Right renal pelvis (tissue), 4 donors: ENCODE measurements at places on chromosomes 5 and 9. TPM values are rescaled to one million over a fixed set of nuclear protein-coding genes. Genes with fewer than 3 reads are reported as not detected.

NR3C1 gene
- polyA plus RNA-seq = 38.2 TPM

- DNase-seq = peak; percentile 44
Observed at GRCh38 chr9:37528652-37529471, 43.1 kb downstream of the POLR1E start.

- peak; percentile 88 for DNase-seq
Observed at GRCh38 chr5:160399402-160400353, at the start of gene FAM200C. Gene FAM200C (minus strand): TSS chr5:160400054. CDS start chr5:160395490, 4,564 bp downstream.

- DNase-seq = no peak
Observed at GRCh38 chr9:132461971-132462370, 52.0 kb downstream of the CFAP77 start.

GRCh38 chr5:135456238-135457099, 4.3 kb upstream of the TIFAB start:
- DNase-seq = no peak

GRCh38 chr5:130116972-130117371, 212.7 kb downstream of the CHSY3 start:
- no peak for DNase-seq

- no peak for DNase-seq
Observed at GRCh38 chr9:88660611-88661010, 125.6 kb downstream of the NXNL2 start.

GRCh38 chr9:112861155-112861554, 29.5 kb downstream of the SLC46A2 start:
- DNase-seq = no peak

GRCh38 chr5:83029912-83030311, 47.3 kb downstream of the TMEM167A start:
- no peak for DNase-seq

GNA14 gene
- polyA plus RNA-seq = 19.7 TPM

GPR150 gene
- polyA plus RNA-seq = 0.04 TPM

CDKN2A gene
- not detected for polyA plus RNA-seq

DNA sequence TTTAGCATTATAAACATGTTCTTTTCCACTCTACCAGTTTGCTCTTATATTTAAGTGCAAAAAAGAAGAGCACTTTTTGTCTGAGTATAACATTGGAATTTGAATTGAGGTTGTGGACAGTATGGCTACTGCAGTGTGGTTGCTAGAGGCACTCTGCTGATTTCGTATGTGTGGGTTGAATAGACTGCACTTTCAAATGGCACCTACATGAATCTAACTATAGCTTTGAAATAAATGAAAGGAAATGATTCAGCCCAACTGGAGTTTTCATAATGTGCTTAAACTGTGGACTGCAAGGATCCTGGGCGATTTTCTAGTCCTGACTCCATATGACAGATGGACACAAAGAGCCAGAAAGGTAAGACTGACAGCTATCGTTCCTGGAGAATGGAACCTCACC, 657.6 kb upstream of the RIOK2 start:
- DNase-seq = no peak

GRCh38 chr5:1420211-1421195, 24.7 kb downstream of the SLC6A3 start:
- DNase-seq = no peak

GRCh38 chr5:147245381-147246165, 10.7 kb downstream of the STK32A start:
- DNase-seq = no peak

GRCh38 chr9:89684912-89685636, 80.3 kb downstream of the GADD45G start:
- no peak for DNase-seq

- DNase-seq = no peak
Observed at GRCh38 chr9:107780960-107781359, 291.4 kb upstream of the KLF4 start.

DNA sequence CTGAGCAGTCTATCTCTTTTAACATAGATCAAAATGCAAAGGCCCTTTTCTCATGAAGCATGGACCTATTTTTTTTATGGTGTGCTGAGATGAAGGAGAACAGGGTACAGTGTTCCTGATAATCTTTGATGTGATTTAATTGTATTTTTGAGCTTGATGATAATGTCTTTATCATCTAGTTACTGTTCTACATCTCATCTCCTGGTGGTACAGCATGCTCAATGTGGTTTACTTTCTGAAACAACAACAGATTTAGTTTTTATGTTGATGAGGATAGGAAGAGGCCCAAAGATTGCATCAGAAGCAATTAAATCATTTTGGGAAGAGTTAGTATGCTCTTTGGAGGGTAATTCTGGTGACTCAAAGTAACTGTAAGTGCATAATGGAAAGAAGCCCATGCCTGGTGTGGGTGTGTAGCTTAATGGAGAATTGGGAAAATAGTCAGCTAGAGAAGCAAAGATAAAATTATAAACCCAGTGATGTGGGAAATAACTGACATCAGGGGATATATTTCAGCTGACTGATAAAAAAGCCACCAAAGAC, 123.0 kb upstream of the KCNN2 start:
- DNase-seq = no peak

DNA sequence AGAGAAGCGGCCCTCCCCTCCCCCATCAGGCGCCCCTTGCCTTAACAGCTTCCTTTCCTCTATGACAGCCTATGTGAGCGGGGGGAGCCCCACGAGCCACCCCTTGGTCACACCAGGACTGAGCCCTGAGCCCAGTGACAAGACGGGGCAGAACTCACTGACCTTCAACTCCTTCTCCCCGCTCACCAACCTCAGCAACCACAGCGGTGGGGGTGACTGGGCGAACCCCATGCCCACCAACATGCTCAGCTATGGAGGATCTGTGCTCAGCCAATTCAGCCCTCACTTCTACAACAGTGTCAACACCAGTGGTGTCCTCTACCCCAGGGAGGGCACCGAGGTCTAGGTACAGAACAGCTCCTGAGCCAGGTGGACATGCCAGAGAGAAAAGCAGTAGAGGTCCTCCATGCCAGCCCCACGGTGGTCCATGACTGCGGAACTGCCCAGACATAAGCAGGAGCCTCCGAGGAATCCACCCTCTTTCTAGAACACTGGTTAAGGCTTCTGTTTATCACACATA, 2.6 kb downstream of the FOXI1 start:
- DNase-seq = no peak

DNA sequence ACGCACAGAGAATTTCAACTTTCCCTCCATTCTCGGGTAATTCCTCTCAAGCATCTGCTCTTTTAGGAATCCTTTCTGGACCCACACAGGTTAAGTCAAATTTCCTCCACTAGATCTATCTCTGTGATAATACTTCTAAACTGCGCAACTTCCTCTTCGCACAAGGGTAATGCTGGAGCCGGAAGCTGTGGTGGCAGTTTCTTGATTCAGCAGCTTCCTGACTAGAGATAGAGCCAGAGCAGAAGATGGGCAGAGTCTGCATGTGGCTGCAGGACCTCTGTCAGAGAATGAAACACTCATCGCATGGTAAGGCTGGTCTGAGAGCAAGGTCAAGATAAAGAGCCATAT, 11.1 kb upstream of the CDC42SE2 start:
- DNase-seq = no peak

DNA sequence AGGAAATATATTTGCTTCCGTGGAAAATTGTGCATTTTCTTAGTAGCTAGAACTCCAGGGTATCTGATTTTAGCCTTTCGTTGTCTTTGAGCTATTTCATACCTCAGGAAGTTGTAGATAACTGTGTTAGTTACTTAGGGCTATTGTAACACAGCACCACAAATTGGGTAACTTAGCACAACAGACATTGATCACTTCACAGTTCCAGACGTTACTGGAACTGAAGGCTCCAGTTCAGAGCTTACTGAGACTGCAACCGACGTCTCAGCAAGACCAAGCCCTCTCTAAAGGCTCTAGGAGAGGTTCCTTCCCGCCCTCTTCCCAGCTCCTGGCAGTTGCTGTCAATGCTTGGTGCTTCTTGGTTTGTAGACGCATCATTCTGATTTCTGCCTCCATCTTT, 17.7 kb upstream of the ANKRD33B start:
- DNase-seq = no peak

GRCh38 chr5:160297004-160297403, 15.4 kb downstream of the CCNJL start:
- no peak for DNase-seq

DNA sequence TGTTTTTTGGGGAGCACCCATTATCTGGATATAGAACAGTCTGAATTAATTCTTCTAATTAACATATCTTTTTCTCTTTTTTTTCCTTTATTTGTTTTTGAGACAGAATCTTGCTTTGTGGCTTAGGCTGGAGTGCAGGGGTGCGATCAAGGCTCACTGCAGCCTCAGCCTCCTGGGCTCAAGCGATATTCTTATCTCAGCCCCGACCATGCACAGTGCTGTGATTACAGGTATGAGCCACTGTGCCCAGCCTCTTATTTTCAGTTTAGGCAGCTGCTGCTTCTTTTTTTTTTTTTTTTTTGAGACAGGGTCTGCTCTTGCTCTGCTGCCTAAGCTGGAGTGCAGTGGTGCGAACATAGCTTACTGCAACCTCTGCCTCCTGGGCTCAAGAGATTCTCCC, 20.2 kb downstream of the UBE2R2 start:
- no peak for DNase-seq

ST8SIA4 gene
- polyA plus RNA-seq = 6.9 TPM

GRCh38 chr5:138514021-138514420, 29.0 kb downstream of the ETF1 start:
- no peak for DNase-seq

DNA sequence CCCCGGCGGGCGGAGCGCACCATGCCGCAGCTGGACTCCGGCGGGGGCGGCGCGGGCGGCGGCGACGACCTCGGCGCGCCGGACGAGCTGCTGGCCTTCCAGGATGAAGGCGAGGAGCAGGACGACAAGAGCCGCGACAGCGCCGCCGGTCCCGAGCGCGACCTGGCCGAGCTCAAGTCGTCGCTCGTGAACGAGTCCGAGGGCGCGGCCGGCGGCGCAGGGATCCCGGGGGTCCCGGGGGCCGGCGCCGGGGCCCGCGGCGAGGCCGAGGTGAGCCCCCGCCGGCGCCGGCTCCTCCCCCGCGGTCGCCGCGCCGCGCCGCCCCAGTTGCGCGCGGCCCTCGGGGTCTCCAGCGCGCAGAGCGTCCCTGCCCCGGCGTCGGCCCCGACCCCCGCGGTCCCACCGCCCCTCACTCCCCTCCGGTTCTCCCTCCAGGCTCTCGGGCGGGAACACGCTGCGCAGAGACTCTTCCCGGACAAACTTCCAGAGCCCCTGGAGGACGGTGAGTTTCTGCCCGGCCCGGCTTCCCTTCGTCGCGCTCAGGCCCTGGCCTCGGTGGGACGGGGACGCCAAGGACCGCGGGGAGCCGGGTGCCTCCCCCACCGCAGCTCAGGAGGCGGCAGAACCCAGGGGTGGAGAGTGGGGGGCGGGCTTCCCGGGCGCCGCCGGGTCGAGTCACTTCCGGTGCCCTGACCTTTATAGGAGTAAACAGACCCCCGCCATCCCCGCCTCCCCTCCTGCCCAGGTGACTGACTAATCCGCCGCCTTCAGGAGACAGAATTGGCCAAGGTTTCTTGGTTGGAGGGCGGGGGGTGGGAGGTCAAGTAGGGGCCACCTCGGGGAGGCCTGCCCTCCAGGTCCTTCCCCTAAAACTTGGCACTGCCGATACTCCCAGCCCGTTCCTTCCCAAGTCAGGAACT, 665 bp downstream of the TCF7 start:
- no peak for DNase-seq

GRCh38 chr5:149472399-149472798, 78.8 kb downstream of the CSNK1A1 start:
- DNase-seq = no peak

SLC6A7 gene
- polyA plus RNA-seq = not detected

INSL4 gene
- not detected for polyA plus RNA-seq

GEMIN5 gene
- 20.6 TPM for polyA plus RNA-seq

DNA sequence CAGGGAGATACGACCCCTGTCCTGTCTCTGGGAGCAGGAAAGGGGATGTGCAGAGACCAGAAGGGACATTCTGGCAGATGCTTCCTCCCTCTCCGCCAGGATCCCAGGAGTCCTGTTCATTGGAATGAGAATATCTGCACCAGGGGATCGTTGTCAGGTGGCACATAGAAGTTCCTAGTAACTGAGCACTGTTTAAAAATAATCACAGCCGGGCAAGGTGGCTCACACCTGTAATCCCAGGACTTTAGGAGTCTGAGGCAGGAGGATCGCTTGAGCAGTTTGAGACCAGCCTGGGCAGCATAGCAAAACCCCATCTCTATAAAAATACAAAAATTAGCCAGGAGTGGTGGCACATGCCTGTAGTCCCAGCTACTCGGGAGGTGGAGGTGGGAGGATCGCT, 12.3 kb downstream of the SARDH start:
- no peak for DNase-seq

DNA sequence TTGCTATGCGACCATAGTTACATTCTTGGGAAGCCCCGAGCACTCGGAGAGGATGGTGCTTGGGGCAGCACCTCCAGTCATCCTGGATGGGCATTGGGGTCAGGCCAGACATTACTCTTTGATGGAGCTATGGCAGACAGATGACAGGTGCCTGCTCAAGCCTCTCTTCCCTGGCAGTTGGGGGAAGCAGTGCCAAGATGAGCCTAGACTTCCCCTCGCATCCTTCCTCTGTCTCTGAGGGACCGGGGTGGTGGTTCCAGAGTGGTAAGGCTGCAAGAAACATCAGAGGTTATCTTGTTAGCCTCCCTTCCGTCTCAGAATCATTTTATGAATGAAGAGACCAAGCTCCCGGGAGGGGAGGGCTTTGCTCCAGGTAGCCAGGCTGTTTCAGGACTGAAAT, 2.8 kb upstream of the HMCN2 start:
- no peak for DNase-seq

- no peak for DNase-seq
Observed at GRCh38 chr9:82553654-82554366, 509.1 kb downstream of the RASEF start.

LCN12 gene
- polyA plus RNA-seq = 21.8 TPM

DNA sequence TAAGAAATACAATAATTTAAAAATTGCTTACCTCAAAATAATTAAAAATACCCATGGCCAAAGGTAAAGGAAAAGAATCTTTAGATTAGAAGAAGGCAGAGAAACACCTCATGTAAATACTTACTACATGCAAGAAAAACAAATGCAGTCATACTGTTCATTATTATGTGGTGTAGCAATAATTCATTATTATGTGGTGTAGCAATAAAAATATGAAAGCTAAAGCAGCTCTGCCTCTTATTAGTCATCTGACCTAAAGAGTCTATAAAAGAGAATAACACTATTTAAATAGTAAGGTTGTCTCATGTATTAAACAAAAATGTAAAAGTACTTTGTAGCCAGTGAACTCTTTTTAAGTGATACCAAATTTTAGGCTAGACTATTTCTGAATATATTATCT, 6.6 kb downstream of the DTWD2 start:
- DNase-seq = no peak

DNA sequence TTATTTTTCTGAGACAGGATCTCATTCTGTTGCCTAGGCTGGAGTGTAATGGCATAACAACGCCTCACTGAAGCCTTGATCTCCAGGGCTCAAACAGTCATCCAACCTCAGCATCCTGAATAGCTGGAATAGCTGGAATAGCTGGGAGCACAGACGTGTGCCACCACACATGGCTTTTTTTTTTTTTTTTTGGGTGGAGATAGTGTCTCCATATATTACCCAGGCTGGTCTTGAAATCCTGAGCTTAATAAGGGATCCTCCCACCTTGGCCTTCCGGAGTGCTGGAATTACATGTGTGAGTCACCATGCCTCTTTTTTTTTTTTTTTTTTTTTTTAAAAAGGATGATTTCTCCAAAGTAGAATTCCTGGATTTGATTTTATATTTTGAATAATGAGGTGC, 60.7 kb downstream of the NSD1 start:
- peak; percentile 16 for DNase-seq

GRCh38 chr9:130159057-130159456, 13.1 kb upstream of the NCS1 start:
- DNase-seq = no peak

PCDHB11 gene
- 5.0 TPM for polyA plus RNA-seq

GRCh38 chr9:113164536-113165300, 13.9 kb downstream of the SLC31A2 start:
- no peak for DNase-seq

GOLGA1 gene
- 15.7 TPM for polyA plus RNA-seq
